Suppressor macrophage treated with lipopolysaccharide for 1 hour (primary cell): ENCODE measurements at places on chromosomes 3 and 15.

DNA sequence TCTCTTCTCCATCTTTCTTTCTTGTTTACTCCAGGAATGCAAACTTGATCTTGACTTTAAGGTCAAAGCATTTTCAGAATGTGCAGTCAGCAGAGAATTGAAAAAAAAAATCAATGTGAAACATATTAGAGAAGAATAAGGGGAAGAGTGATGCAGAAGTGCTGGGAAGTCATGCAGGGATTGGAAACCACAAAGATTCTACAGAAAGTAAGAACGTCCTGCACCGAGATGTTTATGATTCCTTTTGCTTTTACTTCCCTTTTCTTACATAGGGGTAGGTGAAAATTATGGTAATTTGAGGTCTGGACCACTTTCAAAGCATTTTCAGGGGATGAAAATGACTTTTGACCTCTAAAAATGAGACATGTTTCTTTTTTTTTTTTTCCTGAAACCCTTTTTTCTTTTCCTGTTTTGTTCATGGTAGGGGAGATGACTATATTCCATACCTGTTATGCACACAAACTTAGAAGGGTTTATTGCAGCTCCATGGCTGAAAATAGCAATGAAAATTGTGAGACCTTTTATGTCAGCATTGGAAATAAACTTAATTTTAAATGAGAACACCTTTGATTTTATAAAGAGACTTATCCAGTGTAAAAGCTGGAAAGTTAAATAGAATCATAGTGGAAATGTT is 623.5 kb upstream of the TBL1XR1 start:
- peak; percentile 87 for DNase-seq

DNA sequence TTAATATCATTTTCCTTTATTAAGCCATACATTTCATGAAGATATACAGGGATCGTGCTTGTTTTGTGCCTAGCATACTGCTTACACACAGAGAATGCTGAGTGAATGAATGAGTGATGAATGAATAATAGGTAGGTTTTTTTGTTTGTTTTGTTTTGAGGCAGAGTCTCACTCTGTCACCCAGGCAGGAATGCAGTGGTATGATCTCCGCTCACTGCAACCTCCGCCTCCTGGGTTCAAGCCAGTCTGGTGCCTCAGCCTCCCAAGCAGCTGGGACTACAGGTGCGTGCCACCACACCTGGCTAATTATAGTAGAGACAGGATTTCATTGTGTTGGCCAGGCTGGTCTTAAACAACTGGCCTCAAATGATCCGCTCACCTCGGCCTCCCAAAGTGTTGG is 400.0 kb downstream of the ROBO1 start:
- no peak for DNase-seq

GRCh38 chr3:180612364-180612763 is 10.4 kb downstream of the TTC14 start:
- no peak for DNase-seq

GRCh38 chr15:48891232-48891765 is 13.4 kb downstream of the EID1 start:
- DNase-seq: no peak

DNA sequence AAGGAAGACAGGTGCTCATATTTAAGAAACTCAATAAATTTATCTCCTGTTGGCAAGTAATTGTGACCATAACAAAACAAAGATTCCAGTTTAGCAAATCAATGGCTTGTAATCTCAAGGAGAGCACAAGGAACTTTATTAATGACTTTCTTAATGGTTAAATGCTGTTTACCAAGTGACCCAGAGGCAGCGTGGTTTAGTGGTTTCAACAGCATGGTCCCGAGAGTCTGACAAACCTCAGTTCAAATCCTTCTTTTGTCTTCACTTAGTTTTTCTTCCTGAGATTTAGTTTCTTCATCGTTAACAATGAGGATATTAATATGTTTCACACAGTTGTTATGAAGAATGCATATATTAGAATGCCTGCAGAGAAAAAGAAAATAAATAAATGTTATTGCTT is 212.6 kb downstream of the KCNMB2 start:
- DNase-seq: no peak

DNA sequence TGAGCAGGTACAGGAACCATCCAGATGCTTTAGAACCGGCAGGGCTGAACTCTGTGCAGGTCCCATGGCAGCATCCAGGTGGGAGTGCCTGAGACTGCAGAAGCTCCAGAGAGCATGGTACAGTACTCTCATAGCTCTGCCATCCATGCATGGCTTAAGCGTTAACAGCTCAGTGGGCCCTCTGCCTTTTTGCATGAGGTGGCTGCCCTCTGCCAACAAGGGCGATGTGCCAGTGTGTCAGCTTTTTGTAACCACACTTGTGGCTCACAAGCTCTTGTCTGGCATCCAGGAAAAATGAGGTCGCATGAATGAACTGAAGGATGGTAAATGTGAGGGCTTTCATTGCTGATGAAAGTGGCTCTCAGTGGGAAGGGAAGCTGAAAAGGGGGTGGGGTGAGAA is 950.1 kb downstream of the DIPK2A start:
- DNase-seq: no peak

DNA sequence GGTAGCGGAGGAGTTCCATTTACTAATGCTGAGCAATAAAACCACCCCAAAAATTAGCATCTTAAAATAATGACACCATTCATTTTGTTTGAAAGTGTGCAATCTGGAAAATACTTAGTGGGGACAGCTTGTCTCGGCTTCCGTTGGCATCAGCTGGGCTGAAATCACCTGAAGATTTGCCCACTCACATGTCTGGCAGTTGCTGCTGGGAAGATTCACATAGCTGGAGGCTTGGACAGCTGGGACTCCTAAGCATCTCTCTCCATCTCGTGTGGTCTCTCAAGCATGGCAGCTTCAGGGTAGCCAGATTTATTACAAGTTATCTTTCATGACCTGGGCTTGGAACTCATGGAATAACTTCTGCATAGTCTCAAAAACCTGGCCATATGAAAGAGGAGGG is 38.4 kb upstream of the BFSP2 start:
- no peak for DNase-seq

DNA sequence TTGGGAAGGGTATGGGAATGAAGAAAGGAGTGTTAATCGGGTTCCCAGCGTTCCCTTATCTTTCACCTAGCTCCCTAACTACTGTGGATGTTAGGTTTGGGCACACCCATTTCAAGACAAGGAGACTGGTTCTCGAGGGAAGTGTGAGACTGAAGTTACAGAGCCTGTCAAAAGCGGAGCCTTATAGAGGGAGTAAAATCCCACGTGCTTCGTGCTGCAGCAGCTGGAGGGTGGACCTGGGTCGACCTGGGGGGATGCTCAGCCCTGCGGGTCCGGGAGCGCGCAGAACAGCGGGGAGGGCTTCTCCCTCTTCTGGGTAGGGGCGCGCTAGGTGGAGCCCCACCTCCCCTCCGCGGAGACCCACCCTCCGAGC is 314 bp upstream of the TMED3 start:
- no peak for DNase-seq

DNA sequence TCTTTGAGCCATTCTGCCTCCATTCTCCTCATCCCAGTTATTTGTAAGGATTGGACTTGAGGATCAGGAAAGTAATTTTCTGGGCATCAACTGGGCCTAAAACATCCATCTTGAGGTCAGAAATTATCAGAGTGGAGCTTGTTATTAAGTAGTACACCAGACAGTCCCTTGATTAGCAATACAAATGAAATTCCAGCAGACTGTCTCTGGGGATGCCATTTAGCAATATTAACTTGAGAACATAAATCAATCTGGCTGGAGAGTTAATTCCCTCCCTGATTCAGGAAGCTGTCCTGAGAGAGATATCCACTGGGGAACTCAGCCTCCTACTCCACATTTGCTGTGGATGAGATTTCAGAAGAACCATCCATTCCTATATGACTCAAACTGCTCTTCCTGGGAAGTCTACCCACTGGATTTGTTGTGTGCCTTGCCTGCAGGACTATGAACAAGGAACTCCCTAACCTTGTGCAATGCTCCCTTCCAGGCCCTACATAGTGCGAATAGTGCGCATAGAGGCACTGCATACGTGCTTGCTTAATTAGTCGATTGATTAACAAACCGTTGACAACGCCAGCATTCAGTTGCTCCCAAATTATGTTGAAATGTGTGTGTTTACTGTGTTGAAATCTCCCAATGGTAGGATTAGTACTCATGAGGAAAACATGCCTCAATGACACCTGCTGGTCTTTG is 36.1 kb upstream of the MTMR14 start:
- DNase-seq: no peak

- DNase-seq: no peak
Observed at GRCh38 chr15:74730619-74731316, 5.4 kb upstream of the CYP1A1 start.

DNA sequence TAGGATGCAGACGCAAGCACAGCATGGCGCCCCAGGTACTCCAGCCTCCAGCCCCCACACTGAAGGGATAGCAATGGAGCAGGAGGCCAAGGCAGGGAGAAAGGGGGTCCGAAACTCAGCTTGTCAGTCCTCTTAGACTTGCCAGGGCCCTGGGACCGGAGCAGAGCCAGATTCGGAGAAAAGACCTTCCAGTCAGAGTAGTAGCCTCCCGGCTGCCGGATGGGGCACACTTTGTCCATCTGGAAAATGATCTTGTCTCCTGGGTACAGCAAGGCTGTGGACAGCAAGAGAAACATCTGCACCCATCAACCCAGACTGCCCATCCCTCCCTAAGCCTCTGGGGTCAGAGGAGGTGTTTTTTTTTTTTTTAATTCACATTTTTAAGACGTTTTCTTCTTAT is 24.3 kb downstream of the EFCAB12 start:
- DNase-seq: no peak

- DNase-seq: no peak
Observed at GRCh38 chr3:24166515-24166914, 221.4 kb downstream of the NR1D2 start.

- no peak for DNase-seq
Observed at GRCh38 chr3:182005219-182005618, 293.5 kb downstream of the SOX2 start.

DNA sequence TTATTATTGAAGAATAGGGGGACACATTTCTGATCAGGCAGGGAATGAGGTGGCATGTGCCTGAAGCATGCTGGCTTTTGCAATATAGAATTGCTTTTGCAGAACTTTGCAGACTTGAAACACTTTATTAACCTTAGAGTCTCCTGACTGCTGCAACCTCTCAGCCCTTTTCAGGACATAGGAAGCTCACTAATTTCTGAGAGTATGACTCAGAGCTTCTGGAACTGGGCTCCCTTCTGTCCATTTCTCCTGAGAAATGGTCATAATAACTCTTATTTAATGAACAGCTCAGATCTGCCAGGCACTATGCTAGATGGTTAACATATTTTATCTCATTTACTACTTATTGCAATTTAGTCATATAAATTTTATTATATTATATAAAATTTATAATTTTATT is 38.6 kb upstream of the DGKG start:
- peak; percentile 45 for DNase-seq

- DNase-seq: peak; percentile 48
Observed at GRCh38 chr3:150703299-150703755, 393 bp downstream of the ERICH6 start.

GRCh38 chr3:133572158-133573053 is 1.1 kb upstream of the CDV3 start:
- peak; percentile 93 for DNase-seq
